A673 (cell line): ENCODE measurements at places on chromosomes 12 and 14. TPM values are rescaled to one million over a fixed set of nuclear protein-coding genes. Genes with fewer than 3 reads are reported as not detected.

The CPNE8 gene
- total RNA-seq = 0.90 and 1.3 TPM in 2 replicates

The KLRG1 gene
- total RNA-seq = 1.2 and 1.9 TPM in 2 replicates

- no peak overlapping the region for H3K4me3 ChIP-seq
- no peak for DNase-seq
- H3K36me3 ChIP-seq = no peaks in the 10 kb centered on the region
Measured at GRCh38 chr12:116427200-116427930, 131.8 kb upstream of the MAP1LC3B2 start.

DNA sequence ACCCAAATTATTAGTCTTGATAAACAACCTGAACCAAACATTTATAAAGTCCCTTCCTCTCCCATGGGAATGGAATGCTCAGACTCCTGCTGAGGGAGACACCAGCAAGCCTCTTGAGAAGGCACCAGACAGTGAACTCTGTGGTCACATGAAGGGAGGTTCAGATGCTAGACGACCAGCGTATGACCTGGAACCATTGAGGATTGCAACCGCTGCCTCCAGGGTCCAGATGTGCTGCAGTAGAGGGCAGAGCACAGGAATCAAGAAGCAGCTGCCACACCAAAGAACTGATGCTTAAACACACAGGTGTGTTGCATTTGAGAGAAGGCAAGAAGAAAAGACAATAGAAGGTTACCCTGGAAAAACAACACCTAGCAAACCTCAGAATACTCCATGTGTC lies 592.4 kb downstream of the AACS start:
- no peaks in the 10 kb centered on the region for H3K36me3 ChIP-seq
- H3K4me3 ChIP-seq = no peak overlapping the region
- DNase-seq = no peak
- no peaks in the 10 kb centered on the region for H3K4me1 ChIP-seq

The GSC gene
- 4.2 and 5.2 TPM in 2 replicates for total RNA-seq

DNA sequence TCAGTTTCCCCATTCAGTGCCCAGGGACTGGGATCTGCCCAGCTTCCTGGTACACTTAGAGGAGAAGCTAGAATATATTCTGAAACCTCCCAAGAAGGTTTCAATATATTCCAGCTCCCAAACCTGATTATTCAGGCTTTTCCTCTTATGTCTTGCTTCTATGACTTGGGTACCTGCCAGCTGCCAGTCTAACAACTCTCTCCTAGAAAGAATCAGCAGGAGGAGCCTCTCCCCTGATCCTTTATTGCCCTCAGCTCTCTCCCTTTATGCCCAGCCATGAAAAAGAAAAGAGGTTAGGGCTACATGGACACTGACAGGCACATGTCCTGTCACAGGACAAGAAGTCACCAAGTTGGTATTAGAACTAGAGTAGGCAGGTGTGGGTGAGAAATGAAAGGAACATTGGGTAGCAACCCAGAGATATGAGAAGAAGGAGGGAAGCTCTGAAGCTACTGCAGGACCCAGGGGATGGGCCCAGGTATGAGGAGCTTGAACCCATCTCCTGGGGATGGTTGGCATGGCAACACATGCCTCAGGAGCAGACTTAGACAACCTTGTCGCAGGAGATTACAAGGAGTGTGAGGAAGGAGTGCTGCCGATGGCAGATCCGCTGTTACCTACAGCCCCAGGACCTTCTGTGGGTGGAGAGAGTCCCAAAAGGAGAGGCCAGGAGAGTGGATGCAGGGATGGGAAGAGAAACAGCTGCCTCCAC lies 2.0 kb upstream of the CACNB3 start:
- H3K36me3 ChIP-seq = no peaks in the 10 kb centered on the region
- no peak for DNase-seq
- H3K4me1 ChIP-seq = peaks cover 26% of the 10 kb centered on the region
- H3K4me3 ChIP-seq = peak overlapping the region; percentile 68
- no peaks in the 10 kb centered on the region for H3K27me3 ChIP-seq
- no peak overlapping the region for H3K27ac ChIP-seq

DNA sequence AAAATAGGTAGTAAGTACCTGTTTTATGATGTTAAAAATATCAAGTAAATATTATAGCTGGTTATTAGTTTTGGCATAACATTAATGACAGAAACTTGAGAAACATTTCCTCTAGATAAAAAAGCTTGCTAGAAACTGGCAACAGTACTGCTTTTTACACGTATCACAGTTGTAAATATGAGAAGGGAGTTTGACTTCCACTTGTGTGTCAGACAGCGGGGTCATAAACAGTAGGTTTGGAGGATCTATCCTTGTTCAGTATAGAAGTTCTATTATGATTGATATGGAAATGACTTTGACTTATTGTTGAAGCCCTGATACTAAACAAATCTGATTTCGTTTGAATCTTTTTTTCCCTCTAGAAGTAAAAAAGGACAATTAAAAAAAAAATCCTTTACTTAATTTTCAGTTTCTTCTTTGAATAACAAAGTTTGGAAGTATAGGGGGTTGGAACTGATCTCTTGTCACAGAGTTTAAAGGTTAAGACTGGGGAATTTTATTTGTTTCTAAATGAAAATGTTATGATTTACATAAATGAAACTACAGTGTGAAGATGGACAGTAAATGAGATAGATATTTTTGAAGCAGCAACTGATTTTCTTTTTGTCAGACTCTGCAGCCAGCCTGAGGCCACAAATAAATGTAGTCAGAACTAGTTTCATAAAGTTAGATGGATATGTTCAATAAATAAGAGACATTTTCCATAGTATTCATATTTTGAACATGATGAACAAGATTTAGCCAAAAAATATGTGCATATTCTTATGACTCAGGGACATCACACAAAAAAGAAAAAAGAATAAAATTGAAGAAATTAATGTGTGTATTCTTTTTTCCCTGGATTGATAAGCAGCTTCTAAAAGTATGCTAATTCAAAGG lies 50.1 kb downstream of the WNK1 start:
- no peak overlapping the region for H3K4me3 ChIP-seq
- no peak overlapping the region for H3K27ac ChIP-seq
- DNase-seq = no peak

- no peaks in the 10 kb centered on the region for H3K4me1 ChIP-seq
- no peaks in the 10 kb centered on the region for H3K27me3 ChIP-seq
- H3K4me3 ChIP-seq = no peak overlapping the region
- H3K36me3 ChIP-seq = no peaks in the 10 kb centered on the region
- DNase-seq = no peak
Measured at GRCh38 chr12:8593246-8593645, 19.4 kb downstream of the AICDA start.

DNA sequence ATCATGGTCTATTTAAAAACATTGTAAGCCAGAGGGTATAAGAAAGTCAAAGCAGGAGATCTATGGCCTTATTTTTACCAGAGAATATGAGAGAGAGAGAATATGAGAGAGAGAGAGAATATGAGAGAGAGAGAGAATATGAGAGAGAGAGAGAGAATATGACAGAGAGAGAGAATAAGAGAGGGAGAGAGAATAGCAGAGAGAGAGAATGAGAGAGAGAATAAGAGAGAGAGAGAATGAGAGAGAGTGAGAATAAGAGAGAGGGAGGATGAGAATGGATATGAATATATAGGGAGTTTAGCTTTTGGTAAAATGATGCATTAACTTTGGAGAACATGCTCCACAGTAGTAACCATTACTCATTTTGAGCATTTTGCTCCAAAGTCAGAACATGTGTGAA lies 48.0 kb upstream of the ALG10B start:
- no peak overlapping the region for H3K4me3 ChIP-seq
- no peaks in the 10 kb centered on the region for H3K4me1 ChIP-seq
- no peaks in the 10 kb centered on the region for H3K36me3 ChIP-seq
- H3K27me3 ChIP-seq = no peaks in the 10 kb centered on the region

DNA sequence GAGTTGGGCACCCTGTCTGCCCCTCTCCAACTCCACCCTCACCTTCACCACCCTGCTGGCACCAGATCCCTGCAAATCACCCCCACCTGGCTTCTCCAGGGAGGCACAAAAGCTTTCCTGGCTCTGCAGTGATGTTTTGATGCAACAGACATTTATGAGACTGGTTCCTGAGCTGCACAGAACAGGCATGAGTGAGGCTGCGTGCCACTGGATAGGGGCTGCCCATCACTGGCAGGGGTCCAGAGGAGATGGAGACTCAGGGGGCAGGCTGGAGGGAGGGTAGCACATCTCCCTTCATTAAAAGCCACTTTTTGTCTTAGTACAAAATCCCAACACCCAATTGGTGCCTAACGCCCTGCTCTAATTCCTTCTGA lies 17.3 kb upstream of the ZDHHC22 start:
- peaks cover 10% of the 10 kb centered on the region for H3K27me3 ChIP-seq
- H3K27ac ChIP-seq = no peak overlapping the region
- no peak for DNase-seq

The CLEC1B gene
- not detected in 2 replicates for total RNA-seq

DNA sequence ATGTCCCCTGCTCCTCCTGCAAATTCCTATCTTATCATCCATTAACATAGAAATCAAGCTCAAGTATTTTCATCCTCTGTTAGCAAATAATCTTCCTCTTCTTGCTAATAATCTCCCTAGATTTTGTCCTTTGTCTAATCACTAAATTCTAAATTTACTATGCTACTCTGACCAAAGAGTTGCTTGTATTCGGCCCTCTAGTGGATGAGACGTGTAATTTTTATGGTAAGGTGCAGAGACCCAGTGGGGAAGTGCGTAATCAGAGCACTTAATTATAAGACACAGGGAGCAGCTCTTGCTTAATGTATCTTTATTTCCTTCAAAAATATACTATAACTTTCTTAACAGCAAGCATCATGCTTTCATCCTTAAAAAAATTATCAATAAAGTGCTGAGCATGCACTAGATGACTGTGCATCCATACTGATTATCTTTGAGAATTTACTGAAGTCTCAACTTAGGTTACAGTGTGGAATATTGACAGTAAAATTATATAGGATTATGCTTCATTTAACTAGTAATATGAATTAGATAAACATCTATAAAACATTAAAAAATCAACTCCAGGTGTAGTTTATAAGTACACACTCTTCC lies 212.6 kb downstream of the SLC16A7 start:
- peak; percentile 34 for DNase-seq
- no peaks in the 10 kb centered on the region for H3K36me3 ChIP-seq
- no peaks in the 10 kb centered on the region for H3K4me1 ChIP-seq
- H3K4me3 ChIP-seq = no peak overlapping the region
- no peaks in the 10 kb centered on the region for H3K27me3 ChIP-seq
- no peak overlapping the region for H3K27ac ChIP-seq

The SINHCAF gene
- 137 and 153 TPM in 2 replicates for total RNA-seq

- H3K36me3 ChIP-seq = no peaks in the 10 kb centered on the region
- H3K27me3 ChIP-seq = no peaks in the 10 kb centered on the region
- DNase-seq = no peak
- H3K4me1 ChIP-seq = no peaks in the 10 kb centered on the region
- no peak overlapping the region for H3K27ac ChIP-seq
- no peak overlapping the region for H3K4me3 ChIP-seq
Measured at GRCh38 chr14:37437490-37437889, 157.6 kb downstream of the FOXA1 start.

The FAIM2 gene
- total RNA-seq = 0.11 TPM in 1 of 2 replicates, not detected in the other

- no peak overlapping the region for H3K4me3 ChIP-seq
- no peaks in the 10 kb centered on the region for H3K27me3 ChIP-seq
- H3K27ac ChIP-seq = no peak overlapping the region
- H3K4me1 ChIP-seq = no peaks in the 10 kb centered on the region
- H3K36me3 ChIP-seq = no peaks in the 10 kb centered on the region
- DNase-seq = peak; percentile 46
Measured at GRCh38 chr12:120421701-120422100, 16.2 kb upstream of the COX6A1 start.

The KRT4 gene
- total RNA-seq = not detected in 2 replicates

The USP44 gene
- 6.9 and 7.1 TPM in 2 replicates for total RNA-seq

DNA sequence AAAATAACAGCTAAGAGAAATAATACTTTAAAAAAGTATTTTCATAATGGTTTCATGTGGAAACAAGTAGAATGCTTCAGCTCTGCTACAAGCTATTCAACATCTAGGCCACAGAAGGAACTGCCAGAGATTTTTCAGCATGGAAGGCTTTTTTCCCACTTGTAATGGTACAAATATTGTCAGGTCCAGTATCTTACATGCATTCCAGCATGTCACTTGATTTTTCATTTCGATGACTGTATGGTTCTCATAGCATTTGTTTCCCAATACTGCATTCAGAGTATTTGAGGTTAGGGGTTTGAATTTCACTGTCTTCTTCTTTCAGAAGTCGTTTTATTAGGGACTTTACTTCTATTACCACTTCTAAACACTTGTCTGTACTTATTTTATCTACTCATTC lies 1701.5 kb upstream of the FLRT2 start:
- H3K27ac ChIP-seq = peak overlapping the region; percentile 32
- H3K4me3 ChIP-seq = no peak overlapping the region
- no peak for DNase-seq
- H3K4me1 ChIP-seq = peaks cover 33% of the 10 kb centered on the region
- H3K27me3 ChIP-seq = no peaks in the 10 kb centered on the region

- H3K27ac ChIP-seq = no peak overlapping the region
- no peak overlapping the region for H3K4me3 ChIP-seq
- no peak for DNase-seq
- no peaks in the 10 kb centered on the region for H3K27me3 ChIP-seq
- no peaks in the 10 kb centered on the region for H3K36me3 ChIP-seq
Measured at GRCh38 chr12:25691865-25692114, 138.7 kb upstream of the LMNTD1 start.

GRCh38 chr14:89918721-89919120 lies 35.8 kb downstream of the EFCAB11 start:
- no peak overlapping the region for H3K27ac ChIP-seq
- DNase-seq = no peak
- no peaks in the 10 kb centered on the region for H3K36me3 ChIP-seq
- H3K4me1 ChIP-seq = peaks cover 5% of the 10 kb centered on the region
- no peaks in the 10 kb centered on the region for H3K27me3 ChIP-seq
- no peak overlapping the region for H3K4me3 ChIP-seq

The SLC38A4 gene
- 0.42 and 0.58 TPM in 2 replicates for total RNA-seq

GRCh38 chr14:68373847-68374444 lies 418.9 kb downstream of the ZFP36L1 start:
- H3K36me3 ChIP-seq = no peaks in the 10 kb centered on the region
- no peak overlapping the region for H3K4me3 ChIP-seq
- H3K27ac ChIP-seq = no peak overlapping the region
- H3K27me3 ChIP-seq = no peaks in the 10 kb centered on the region
- H3K4me1 ChIP-seq = peaks cover 21% of the 10 kb centered on the region

The RNASE7 gene
- not detected in 2 replicates for total RNA-seq

The TSPAN19 gene
- total RNA-seq = not detected in 2 replicates

GRCh38 chr14:51023964-51024363 lies 70.9 kb downstream of the TRIM9 start:
- no peak overlapping the region for H3K4me3 ChIP-seq
- no peak for DNase-seq

The ADIPOR2 gene
- 74.4 and 84.0 TPM in 2 replicates for total RNA-seq

The TRHDE gene
- total RNA-seq = 17.6 and 24.5 TPM in 2 replicates
